ENCODE measurements at places on chromosomes 5 and 9. TPM values are rescaled to one million over a fixed set of nuclear protein-coding genes. Genes with fewer than 3 reads are reported as not detected.

AJM1 gene
- total RNA-seq = 1.1 TPM

TBC1D2 gene
- 54.0 TPM for total RNA-seq

IRX1 gene
- 5.2 TPM for total RNA-seq

MCC gene
- total RNA-seq = 47.4 TPM

GPSM1 gene
- 13.4 TPM for total RNA-seq

CD72 gene
- total RNA-seq = 0.90 TPM

GNG10 gene
- total RNA-seq = 78.7 TPM

MED10 gene
- total RNA-seq = 16.3 TPM

CDC25C gene
- 0.26 TPM for total RNA-seq

JADE2 gene
- total RNA-seq = 12.8 TPM

TESK1 gene
- total RNA-seq = 6.6 TPM

HNRNPH1 gene
- total RNA-seq = 766 TPM

DNA sequence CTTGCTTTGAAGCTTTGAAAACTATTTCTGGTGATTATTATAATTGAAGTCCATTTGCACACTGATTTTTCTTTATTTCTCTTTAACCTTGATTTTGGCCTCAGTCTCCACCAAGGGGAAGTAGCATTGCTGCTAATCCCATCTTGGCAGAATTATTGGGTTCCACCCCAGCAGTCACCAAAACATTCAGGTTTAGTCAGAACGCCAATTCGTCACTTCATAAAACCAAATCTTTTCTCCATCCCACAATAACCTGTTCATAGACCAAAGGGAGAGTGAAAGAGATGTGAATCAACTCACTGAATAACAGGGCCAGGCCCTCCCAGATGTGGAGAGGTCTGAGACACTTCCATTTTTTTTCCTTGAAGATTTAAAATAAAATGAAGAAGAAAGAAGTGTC is 95.1 kb upstream of the VCAN start:
- no peak for DNase-seq

DNA sequence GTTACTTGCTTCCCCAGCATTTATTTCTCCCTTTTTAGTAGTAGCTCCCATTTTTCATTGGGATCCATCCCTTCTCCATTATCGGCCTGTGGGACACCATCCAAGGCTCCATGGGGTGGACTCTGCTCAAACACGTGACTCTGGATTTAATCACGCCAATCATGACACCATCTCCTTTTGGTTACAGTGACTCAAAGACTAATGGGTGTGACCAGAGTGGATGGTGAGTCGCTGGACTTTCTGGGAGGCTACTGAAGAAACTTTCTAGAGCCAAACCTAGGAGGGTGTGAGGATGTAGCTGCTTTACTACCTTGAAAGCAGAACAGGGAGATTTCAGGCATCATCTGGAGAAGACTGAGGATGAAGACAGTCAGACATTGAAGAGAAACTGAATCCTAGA is 93.1 kb downstream of the PJA2 start:
- DNase-seq = peak; percentile 80

- no peak for DNase-seq
These were observed 63.6 kb downstream of the CCDC192 start for GRCh38 chr5:127766676-127767335.

DNA sequence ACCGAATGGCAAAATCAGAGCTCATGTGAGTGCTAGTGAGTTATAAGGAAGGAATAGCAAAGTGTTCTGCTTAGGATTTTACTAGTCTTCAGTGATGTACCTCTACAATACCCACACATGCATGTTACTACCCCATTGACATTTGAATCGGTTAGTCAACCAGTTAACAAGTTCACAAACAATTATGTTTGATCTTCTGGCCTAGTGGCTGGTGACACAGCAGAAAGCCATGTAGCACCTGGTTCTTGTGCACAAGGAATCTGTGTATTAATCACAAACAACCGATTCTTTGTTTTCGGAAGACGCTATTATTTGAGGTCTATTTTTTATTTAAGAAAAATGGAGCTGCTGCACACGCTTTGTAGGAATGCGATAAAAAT is 41.9 kb downstream of the NTRK2 start:
- DNase-seq = peak; percentile 31

DNA sequence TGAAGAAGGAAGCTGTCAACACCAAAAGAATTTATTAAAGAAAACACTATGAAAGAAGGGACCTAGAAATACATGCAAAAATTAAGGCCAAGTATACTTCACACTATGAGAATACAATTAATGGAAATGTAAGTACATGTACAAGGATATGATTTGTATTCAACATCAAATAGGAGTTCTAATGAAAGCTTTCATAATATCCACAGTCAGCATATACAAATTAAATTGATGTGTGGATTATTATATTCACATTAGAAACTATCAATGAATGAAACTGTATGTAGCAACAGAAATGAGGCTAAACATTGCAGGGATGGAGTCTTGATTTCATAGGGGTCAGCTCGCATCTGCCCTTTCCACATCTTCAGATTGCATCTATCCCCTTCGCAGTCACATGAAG is 401.5 kb downstream of the CTNND2 start:
- no peak for DNase-seq

GRCh38 chr9:100598641-100599145 is 20.8 kb downstream of the CAVIN4 start:
- DNase-seq = peak; percentile 72

DNA sequence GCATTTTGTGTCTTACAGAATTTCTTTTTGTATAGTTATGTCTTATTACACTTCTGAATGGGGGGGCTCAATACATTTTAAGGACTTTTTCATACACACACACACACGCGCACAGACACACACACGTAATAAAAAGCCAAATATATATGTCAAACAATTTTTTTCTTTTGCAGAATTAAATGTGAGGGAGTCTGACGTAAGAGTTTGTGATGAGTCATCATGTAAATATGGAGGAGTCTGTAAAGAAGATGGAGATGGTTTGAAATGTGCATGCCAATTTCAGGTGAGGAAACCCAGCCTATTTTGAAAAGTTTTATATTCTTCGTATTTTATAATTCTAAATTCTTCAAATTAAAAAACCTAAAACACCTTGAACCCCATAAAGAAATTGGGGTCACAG is 25.6 kb downstream of the TMEFF1 start:
- peak; percentile 43 for DNase-seq

DNA sequence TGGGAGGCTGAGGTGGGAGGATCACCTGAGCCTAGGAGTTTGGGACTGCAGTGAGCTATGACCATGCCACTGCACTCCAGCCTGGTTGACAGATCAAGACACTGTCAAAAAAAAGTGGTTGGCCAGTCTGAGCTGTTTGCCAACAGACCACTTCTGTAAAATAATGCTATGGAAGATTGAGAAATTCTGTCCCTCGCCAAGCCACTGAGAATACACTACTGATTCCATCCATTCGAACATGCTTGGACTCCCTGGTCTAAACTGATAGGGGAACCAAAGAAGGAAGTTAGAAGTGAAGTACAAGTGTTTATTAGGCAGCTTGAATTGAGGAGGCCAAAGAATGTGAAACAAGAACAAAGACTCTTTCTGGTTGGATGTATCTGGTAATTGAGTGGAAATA is 27.2 kb downstream of the ENC1 start:
- DNase-seq = no peak

DNA sequence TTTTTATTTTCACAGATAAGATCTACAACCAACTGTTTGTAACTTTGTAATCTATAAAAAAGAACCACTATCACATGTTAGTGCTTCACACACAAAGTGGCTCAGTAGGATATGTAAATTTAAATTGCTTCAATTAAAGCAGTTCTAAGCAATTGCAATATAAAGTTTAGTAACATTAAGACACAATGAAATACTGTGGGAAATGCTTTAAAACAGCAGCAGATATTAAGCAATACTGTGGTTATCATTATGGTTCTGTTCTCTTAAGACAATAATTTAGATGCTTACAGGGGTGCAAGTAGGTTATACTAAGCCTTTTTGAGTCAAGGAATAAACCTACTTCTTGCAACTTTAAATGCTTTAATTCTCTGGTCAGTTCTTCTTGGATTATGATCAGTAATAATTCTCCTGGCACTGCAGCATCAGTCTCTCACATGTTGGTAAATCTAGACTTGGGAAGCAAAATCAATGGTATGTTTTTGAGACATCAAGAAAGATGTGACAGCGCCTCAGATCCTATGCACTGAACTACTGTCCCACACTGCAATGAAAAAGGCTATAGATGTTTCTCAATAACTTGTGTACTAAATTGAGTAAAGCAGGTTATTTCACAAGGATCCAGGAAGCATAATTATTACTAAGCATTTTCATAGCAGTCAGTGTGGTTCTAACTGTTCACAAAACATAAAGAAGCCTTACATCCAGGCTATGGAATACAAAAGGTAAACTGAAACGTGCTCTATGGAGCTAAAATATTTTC is 338.7 kb upstream of the PDE4D start:
- DNase-seq = no peak

GRCh38 chr9:26210338-26210851 is 532.2 kb upstream of the TUSC1 start:
- DNase-seq = no peak

GRCh38 chr5:83450183-83450966 is 21.2 kb upstream of the VCAN start:
- DNase-seq = peak; percentile 85

- DNase-seq = no peak
These were observed 48.9 kb upstream of the CACNA1B start for GRCh38 chr9:137828527-137829259.

GRCh38 chr9:104073770-104074133 is 20.4 kb upstream of the SMC2 start:
- no peak for DNase-seq

DNA sequence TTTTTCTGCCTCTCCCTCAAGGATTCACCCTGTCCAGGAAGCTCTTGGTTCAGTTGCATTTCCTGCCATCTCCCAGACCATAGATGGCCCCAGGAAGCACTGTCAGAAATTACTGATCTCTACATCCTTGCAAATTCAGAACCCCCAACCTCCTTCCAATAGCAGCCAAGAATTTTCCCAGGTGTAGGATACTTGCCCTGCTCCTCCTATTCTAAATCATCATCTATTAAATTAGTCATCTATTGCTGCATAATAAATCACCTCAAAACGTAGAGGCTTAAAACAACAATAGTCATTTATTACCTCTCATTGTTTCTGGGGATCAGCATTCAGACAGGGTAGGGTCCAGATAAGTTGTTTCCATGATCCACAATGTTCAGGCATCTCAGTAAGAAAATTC is 26.1 kb upstream of the ADRA1B start:
- no peak for DNase-seq

- no peak for DNase-seq
These were observed 15.4 kb upstream of the NPR2 start for GRCh38 chr9:35776018-35776417.

GRCh38 chr9:127580366-127580765 is 31.7 kb upstream of the STXBP1 start:
- no peak for DNase-seq

- no peak for DNase-seq
These were observed 359.8 kb downstream of the PDE4D start for GRCh38 chr5:59533730-59534108.

- no peak for DNase-seq
These were observed 3.5 kb upstream of the F2RL2 start for GRCh38 chr5:76626738-76627137.

GRCh38 chr5:126199467-126199866 is 223.7 kb upstream of the GRAMD2B start:
- no peak for DNase-seq

GRCh38 chr5:89606939-89607534 is 724.1 kb upstream of the MEF2C start:
- DNase-seq = no peak

GRCh38 chr5:170701334-170701733 is 82.2 kb upstream of the GABRP start:
- no peak for DNase-seq

DNA sequence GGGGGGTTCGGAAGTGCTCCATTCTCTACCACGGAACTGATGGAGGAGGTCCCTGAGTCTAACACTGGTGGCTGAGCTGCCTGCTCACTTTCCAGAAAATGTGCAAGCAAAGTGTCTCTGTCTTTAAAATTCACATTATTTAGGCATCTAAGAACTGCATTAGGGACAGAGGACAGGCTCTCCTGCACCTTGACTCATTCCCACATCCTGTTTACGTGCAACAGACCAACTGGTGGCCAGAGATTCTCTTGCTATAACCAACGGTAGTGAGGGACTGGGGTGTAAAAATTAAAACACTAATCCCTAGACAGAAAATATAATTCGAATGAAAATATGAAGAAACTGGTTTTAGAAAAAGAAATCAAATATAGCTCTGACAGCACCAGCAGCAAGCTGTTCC is 320.9 kb downstream of the IRX2 start:
- DNase-seq = no peak

DNA sequence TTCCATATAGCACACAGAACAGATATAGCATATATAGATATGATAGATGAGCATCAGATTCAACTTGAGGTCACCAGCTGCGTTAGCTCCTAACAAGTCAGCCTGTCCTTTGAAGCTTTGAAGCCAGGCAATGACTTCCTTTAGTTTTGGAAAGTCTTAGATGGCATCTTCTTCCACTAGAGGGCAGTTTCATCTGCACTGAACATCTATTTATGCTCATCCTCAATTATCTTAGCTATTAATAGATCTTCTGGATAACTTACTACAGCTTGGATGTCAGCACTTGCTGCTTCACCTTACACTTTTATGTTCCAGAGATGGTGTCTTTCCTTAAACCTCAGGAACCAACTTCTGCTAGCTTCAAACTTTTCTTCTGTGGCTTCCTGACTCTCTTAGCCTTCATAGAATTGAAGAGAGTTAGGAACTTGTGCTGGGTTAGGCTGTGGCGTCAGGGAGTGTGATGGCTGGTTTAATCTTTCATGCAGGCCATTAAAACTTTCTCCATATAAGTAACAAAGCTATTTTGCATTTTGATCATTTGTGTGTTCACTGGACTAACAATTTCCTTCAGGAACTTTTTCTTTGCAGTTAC is 1401.4 kb downstream of the EFNA5 start:
- peak; percentile 58 for DNase-seq

DNA sequence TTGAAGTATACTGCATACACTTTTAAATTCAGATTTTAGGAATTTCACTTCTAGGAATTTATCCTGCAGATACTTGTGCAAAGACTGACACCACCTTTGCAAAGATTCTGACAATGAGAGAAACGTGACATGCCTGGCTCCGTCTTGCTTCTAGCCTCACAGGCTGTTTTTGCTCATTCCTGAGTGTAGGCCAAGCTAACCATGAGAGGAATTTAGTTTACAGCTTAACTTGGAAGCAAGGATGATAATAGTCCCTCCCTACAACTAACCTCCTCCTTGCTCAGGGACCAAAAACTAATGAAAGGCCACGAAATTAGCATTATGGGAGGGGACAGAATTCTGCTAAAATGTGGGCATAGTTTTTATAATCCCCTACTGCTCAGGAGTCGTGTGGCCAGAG is 31.1 kb downstream of the C5orf22 start:
- no peak for DNase-seq

DNA sequence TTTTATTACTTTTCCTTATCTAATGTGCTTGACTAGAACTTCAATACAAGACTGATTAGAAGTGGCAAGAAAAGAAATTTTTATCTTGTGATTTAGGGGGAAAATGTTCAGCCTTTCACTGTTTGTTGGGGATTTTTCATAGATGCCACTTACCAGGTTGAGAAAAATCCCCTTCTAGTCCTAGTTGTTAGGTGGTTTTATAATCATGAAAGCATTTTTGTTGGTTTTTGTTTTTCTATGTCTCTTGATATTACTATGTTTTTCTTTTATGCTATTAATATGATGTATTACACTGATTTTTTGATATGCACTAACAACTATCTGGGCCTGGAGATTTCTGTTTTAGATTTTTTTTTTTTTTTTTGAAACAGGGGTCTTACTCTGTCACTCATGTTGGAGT is 134.0 kb downstream of the PARP8 start:
- DNase-seq = no peak

Data from bronchial epithelial cell (primary cell).